Activated CD4-positive, alpha-beta T cell treated with anti-CD3 and anti-CD28 coated beads, Interleukin-2, amount 50 U/mL, for 24 hours (primary cell): ENCODE measurements at places on chromosomes 2 and 18.
A peak's percentile ranks its signal among the peaks of the same experiment; 100 is the strongest.

DNA sequence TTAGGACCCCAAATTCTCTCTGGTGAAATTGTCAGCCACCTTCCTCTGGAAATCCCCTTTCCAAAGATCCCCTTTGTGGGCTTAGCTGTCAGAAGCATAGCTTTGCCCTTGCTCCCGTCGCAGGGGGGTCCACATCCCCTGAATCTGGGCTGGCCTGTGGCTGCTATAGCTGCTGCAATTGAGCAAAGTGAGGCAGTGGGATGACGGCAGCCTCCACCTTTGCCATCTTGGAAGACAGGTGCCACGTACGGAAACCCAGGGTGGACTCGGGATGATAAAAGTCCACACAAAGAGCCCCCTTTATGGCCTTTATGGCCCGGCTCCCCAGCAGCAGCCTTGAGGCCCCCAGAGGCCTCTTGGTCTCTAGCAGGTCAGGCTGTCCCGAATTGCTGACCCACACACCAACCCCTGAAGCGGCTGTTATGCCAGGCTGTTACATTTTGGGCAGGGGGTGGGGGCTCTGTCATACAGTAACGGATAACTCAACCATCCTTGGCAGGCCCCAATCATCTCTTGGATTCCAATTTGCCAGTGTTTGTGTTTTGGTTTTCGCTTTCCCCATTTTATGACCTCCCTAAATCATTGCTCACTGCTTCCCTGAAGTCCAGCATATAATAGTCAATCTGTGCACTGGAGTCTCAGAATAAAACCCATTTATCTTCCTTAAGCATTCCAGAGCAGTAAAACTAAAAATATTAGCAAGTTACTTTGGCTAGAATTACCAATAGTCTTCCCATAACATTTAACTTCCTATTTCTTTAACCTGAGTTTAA lies 33.2 kb upstream of the ID2 start:
- DNase-seq: no peak

GRCh38 chr2:127515383-127515915 lies 10.8 kb downstream of the IWS1 start:
- no peak for DNase-seq

GRCh38 chr2:68251855-68252399 lies 405 bp downstream of the PPP3R1 start:
- DNase-seq: peak; percentile 4

GRCh38 chr2:30867385-30867784 lies 60.1 kb upstream of the CAPN13 start:
- DNase-seq: no peak

- no peak for DNase-seq
Measured at GRCh38 chr2:241289597-241289996, 25.9 kb downstream of the HDLBP start.

DNA sequence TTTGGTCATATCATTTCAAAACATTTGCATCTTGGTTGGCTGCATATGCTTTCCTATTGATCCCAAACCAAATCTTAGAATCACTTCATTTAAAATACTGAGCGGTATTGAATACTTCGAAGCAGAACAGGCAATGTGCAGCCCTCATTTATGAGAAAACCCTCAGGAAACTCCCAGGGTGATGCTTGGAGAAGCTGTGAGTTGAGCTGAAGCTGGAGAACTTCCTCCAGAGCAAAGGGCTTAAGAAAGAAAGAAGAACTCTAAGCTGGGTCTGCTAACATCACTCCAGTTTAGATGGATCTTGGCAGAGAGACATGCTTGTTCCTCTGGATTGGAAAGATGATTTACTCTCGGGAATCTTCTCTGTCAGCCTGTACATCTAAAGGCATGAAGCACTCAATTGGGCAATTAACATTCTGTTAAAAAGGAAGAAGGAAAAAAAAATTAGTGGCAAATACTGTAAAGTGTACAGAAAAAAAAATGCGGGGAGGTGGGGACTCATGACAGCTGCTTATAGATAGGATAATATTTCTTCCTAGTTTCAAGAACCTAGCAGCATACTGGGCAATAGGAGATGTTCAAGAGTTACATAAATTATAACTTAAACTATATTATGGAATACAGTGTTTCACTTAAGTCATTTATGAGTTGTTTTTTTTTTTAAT lies 49.5 kb downstream of the ATIC start:
- DNase-seq: no peak

DNA sequence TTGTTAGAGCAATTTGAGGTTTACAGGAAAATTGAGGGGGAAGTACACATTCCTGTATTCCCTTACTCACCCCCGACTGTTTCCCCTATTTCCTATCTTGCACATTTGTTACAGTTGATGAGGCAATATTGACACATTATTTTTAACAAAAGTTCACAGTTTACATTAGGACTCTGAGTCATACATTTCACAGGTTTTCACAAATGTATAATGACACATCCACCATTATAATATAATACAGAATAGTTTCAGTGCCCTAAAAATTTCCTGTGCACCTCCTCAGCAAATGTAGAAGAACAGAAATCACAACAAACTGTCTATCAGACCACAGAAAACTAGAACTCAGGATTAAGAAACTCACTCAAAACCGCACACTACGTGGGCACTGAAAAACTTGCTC lies 160.6 kb upstream of the RMP24 start:
- no peak for DNase-seq

DNA sequence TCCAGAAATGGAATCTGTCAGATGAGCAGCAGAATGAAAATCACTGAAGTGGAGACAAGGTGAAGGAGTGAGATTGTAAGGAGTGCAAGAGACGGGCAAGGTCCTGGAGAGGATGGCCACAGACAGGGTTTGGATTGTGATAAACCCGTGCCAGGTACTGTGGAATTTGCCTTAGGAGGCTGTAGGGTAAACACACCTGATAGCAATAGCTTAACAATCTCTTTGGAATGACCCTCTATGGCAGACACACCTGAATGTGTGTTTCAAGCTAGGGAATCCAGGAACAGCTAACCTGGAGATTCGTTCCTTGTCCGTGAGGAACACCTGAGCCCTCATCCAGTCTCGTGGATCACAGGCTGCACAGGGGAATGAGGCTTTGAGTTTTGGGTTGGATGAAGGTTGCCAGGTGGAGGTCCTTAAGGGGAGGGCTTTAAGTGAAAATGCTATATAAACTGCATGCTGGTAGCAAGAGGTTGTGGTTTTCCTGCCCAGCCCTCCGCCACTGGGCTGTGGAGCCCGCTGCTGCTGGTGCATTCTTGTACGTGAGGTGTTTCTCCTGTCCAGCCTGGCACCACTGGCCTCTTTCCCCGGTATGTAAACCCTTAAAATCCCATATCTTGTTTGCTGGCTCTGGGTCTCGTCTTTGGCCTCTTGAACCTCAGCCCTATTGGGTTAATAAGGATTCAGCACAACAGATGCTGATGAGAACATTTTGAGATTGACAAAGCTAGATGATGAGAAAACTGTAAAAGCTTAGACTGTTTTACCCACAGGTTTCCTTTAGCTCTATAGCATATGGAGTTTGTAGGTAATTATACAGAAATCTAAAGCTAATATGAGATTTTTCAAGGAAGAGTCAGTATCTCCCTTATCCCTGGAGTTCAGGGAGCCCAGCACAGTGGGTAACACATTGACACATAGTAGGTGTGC lies 117.9 kb downstream of the ARHGAP15 start:
- no peak for DNase-seq

DNA sequence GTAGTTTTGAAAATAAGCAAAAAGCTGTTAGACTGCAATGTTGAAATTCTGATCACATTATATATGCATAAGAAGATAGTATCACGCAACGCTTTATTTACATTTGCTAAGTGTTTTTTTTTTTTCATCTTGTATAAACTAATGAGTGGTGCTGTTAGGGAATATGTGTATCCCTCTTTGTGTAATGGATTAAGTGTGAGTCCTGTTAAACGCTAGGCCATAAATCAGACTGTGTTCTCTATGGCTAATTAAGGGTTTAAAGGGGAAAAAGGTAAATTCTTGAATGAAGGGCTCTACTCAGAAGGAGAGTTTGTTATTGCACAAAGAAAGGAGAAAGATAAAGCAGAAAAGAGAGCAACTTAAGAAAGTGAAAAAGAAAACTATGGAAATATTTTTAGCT lies 4.8 kb upstream of the ASXL3 start:
- no peak for DNase-seq

DNA sequence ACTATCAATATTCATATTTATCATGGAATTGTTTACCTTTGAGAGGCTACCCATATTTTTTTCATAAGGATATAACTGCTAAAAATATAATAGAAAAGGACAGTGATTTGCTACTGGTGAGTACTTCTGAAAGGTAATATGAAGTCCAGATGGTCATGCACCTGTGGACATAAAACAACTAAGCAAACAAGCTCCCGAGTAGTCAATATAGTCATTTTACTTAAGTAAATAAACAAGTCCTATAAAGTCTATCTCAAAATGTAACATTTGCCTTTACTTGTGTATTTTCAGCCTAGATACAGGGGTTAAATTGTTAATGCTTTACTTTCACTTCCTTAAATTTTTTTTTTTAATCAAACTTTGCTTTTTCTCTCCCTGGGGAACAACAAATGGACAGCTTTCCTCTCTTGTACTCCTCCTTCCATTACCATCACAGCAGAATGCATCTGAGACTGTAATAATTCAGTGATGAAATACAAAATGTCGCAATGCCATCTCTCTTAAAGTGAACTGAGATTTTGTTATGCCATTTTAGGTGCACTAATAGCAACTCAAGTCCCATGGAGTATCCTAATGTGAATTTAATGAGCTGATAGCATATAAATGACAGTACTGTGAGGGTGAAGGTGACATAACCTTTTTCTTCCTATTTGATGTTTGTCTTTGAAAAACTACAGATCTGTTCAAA lies 1325.4 kb upstream of the ZEB2 start:
- DNase-seq: no peak
